Right ventricle myocardium superior (tissue), 1 donor: ENCODE measurements at places on chromosomes 1 and 21. TPM values are rescaled to one million over a fixed set of nuclear protein-coding genes. Genes with fewer than 3 reads are reported as not detected.

PRRX1 gene
- 35.8 TPM for total RNA-seq

KRTAP19-2 gene
- not detected for total RNA-seq

ADAMTSL4 gene
- 64.4 TPM for total RNA-seq

HES5 gene
- total RNA-seq: 1.6 TPM

FABP3 gene
- total RNA-seq: 4,881 TPM

WNT3A gene
- not detected for total RNA-seq

- no peak for DNase-seq
These were observed 27.3 kb downstream of the KIAA2013 start for GRCh38 chr1:11898831-11899467.

GRCh38 chr1:203672346-203672745 is 45.7 kb downstream of the ATP2B4 start:
- DNase-seq: peak; percentile 79

GRCh38 chr1:220410611-220411010 is 117.3 kb upstream of the MARK1 start:
- no peak for DNase-seq

DNA sequence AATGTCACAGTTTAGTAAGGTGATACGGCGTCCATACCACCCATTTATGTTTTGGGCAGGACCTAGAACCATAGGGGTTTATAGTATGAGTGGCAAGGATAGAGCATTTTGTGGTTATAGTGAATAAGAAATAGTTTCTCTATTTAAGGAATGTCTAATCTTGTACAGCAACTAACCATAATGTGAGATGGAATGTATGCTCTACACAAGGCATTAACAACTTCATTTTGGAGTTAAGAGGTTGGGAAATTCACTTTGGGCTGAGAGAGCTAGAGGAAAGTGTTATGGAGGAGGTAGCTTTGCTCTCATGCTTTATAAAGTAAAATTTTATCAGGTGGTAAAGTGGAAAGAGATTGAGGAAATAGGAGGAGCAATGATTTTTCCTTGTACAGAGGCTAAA is 3.0 kb upstream of the MCL1 start:
- DNase-seq: no peak

DNA sequence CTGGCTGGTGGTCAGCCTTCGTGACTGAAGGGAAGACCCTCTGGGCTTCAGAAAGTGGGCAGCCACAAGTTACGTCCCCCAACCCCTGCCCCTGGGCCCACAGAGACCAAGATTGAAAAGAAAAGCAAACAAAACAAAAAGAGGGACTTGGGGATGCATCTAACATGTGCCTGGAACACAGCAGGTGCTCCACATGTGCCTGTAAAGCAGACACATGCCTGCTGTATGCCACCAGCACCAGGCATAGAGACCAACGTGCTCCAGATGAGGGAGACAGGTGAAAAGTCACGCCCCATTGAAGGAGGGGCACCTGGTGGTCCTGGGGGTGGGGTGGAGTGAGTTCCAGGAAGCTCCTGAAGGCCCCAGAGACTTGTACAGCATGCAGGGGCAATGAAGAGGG is 11.9 kb downstream of the CDK18 start:
- DNase-seq: no peak

DNA sequence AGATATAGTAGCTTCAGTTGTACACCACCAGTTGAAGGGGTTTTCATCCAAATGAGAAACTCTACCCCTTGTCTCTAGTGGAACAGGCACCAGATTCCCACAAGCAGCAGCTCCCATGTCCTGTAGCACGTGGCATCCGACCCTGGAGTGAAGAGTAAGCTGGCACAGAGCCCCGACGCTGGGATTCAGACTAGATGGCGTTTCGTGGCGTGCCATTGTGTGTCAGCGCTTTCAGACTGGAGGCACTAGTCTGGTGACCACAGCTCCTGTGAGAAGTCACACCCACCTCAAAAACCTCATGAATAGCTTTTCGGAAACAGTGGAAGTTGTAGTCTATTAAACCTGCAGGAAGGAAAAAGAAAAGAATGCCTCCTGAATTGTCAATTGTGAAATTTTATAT is 20.2 kb downstream of the RRAGC start:
- DNase-seq: peak; percentile 77

DNA sequence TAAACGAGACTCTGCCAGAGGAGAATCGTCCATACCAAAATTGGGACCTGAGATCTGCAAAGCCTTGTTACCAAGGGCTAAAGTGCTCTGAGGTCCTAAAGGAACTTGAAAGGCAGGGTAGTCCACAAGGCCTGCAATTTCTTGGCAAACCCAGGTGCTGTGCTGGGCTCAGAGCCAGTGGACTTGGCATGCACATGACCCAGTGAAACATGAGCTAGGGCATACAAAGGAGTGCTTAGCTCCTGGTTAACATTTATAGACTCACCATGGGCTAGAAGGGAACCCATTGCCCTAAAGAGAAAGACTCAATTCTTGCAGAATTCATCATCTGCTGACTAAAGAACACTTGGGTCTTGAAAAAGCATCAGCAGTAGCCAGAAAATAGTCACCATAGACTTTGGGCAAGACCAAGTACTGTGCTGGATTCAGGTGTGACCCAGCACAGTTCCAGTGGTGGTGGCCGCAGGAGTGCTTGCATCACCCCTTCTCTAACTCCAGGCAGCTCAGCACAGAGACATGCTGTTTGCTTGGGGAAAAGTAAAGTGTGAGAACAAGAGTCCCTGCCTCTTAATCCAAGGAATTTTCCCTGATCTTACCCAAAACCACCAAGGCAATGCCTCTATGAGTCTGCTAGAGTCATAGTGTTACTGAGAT is 1069.4 kb upstream of the ADGRL2 start:
- peak; percentile 40 for DNase-seq

DNA sequence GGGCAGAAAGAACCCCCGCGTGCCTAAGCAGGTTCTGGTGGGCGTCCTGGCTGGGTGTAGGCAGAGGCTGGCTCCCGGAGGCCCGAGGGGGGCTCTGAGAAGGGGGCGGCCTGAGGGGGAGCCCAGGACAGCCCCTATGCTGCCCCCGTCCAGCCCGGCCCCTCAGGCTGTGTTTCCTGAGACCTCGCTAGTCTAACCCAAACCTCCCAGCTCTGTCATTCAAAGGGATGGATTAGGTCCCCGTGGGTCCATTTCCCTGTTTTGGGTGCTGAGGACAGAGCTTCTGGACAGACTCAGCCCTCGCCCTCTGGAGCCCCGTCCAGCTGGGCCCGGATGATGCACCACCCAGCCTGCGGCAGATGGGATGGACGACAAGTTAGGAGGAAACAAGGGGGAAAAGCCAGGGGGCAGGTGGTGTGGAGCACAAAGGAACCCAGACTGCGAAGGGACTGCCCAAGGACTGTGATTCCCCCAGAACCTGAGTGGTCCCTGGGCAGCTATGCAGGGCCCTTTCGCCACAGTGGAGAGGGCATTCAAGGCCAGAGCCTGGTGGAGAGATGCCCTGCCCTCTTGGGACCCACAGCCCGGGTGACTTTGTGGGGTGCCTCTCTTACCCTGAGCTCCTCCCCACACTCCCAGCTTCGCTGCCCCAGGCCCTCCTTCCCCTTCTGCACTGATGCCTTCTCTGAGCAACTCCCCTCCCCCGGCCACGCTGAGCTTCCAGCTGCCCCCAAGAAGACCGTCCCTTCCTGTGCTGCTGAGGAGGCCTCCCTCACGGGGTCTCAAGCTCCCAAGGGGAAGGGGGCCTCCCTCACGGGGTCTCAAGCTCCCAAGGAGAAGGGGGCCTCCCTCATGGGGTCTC is 2.8 kb downstream of the HES4 start:
- no peak for DNase-seq

DNA sequence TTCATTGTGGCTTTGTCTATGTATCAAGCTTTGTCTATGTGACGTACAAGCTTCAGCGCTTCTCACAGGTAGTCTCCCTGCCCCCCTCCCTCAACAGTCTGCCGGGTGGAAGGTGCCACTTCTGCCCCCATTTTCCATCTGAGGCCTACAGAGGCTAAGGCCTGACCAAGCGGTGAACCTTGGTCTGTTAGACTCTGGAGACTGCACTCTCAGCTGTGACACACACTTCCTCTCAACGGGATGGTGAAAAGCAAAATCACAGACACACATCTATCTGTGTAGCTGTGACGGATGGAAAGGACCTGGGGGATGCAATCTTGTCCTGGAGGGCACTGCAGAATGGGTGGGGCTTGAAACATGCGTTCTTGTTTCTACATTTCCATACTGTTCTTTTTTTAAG is 152.9 kb upstream of the EDN2 start:
- no peak for DNase-seq

DNA sequence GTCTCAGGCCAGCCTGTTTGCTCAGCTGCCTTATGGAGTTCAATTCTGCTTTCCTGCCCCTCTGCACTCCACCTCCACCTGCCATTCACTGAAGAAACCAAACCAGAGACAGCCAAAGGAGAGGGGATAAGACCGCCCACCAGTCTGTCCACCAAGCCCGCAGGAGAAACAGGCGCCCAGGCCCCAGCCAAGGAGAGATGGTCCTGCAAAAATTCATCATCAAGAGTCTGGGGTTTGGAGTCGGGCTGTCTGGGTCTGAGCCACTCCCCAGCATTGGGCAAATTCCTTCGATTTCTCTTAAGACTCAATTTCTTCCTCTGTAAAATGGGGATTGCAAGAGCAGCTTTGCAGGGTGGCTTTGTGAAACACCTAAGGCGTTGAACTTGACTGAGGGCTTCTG is 121.4 kb upstream of the RUNX3 start:
- no peak for DNase-seq

GRCh38 chr1:196464480-196464941 is 143.7 kb downstream of the KCNT2 start:
- DNase-seq: no peak

GRCh38 chr21:37800057-37800455 is 116.2 kb downstream of the KCNJ6 start:
- DNase-seq: no peak

DNA sequence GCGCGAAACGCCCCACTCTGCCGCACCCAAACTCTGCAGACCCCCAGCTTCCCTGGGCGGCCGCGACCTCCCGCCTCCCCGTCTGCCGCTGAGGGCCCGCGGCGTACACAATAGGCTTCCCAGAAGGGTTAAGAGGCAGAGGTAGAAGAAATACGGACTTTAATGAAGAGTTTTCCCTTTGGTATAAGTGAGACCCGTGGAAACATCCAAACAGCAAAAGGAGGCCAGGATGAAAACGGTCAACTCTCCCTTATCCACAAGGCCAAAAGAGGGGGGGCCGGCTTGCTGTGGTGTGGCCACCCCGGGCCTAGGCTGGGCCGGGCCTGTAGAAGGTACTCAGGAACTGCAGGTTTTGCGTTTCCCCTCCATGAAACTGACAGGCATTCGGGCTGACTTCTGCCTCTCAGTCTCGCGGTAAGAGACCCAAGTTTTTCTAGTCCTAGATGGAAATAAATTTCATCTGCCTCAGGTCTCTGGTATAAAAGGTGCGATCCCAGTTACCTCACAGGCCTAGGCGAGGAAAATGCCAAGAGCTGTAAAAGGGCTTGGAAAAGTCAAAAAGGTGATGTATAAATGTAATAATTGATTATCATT is 671 bp upstream of the PYGO2 start:
- DNase-seq: no peak

DNA sequence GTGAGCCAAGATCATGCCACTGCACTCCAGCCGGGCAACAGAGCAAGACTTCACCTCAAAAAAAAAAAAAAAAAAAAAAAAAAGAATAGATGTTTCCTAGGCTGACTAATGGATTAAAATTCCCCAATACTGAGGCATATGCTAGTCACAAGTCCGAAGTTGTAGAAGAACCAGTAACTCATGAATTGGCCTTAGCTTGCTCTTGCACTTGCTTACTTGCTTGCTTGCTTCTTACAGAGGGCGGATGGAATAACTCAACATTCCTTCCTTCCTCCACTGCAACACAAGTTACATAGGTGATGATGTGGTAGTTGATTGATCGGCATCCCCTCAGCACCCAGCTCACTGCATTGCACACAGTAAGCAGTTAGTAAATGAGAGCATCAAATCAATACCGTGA is 2.8 kb upstream of the TARS2 start:
- no peak for DNase-seq

DNA sequence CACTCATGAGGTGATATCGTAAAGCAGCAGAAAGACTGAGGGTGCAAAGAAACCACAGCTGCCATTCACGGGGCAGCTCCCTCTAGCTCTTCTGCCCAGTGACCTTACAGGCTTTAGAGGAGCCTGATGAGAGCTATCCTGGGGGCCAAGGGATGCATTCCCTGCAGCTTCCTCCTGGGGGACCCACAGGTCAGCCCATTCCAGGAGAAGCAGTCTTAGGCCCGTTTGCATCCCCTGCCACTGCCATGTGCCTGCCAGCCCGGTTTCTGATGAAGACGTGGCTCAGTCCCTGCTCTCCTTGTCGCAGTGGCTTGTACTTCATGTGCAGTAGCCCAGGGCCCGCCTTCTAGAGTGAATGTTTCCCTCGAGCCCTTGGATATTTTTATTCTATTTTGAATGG is 22.8 kb downstream of the ATP5PO start:
- no peak for DNase-seq

DNA sequence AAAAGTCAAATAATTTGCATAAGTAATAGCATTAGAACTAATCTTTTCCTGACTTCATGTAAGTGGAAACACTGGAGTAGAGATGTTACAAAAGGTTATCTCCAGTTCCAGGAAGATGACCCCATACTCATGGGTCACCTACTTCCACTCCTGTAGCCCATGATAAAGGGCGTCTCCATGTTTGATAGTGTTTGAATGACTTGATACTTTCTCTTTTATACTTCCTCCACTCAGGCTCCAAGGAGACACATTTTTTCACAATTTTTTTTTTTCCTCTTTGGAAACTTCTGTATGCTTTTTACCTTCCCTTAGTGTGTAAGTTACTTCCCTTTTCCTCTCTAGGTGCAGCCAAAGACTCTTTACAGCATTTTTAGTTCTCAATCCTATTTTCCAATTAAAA is 382.1 kb upstream of the B3GALT2 start:
- DNase-seq: no peak

- no peak for DNase-seq
These were observed 72.7 kb upstream of the AK4 start for GRCh38 chr1:65075123-65075976.

GRCh38 chr21:16179773-16180172 is 450.0 kb downstream of the USP25 start:
- DNase-seq: no peak

GRCh38 chr1:159746666-159747065 is 32.3 kb upstream of the CRP start:
- DNase-seq: no peak

DNA sequence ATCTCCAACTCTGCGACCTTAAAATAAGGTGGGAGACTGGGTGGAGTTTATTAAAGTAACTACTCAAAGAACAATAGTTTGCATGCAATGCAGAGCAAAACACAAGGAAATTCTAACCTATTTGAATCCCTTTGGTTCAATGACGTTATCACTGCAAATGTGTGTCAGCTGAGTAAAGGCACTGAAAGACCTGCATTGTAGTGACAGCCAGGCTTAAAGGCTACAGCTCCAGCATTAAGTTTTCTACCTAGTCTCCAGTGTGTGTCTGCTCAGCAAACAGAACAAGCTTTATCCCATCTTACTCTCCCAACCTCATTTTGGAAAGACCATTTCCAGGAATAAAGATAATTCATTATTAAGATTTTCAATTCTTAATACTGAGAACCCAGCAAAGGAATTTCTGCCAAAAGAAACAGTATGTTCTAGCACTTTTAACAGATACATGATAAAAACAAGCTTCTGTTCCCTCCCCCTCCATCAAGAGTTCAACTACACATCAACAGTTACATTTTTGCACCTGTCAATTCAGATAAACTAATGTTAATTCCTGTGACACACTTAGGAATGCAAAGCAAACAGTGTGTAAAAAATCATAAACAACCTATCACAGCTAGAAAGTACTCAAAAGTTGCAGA is 14.2 kb downstream of the PTP4A2 start:
- DNase-seq: no peak
